Activated CD8-positive, alpha-beta memory T cell treated with anti-CD3 and anti-CD28 coated beads, Interleukin-2, amount 50 U/mL, for 4 hours (primary cell): ENCODE measurements at places on chromosomes 1 and 21.

- DNase-seq: no peak
Observed at GRCh38 chr21:44027607-44028286, 15.6 kb downstream of the TRAPPC10 start.

DNA sequence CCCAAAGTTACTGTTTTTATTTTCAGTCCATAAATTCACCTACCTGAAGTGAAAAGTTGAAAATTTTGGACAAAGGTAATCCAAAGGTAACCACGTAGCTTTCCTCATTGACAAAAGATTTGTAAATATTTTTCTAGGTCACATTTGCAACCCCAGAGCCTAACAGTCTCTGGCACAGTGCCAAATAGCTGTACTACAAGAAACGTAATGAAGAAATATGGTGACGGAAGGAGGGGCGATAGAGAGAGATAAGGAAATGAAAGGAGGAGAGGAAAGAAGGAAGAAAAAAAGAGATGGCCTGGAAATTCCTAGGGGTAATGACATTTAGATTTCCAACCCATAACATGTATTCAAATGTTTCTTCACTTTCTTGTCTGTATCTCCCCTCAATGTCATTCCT lies 159.4 kb downstream of the BARHL2 start:
- no peak for DNase-seq

GRCh38 chr1:171212607-171213351 lies 27.7 kb downstream of the FMO2 start:
- DNase-seq: no peak

GRCh38 chr21:36518883-36519492 lies 39.1 kb upstream of the CLDN14 start:
- DNase-seq: no peak

GRCh38 chr1:248822148-248823032 lies 3.3 kb downstream of the SH3BP5L start:
- DNase-seq: no peak

- no peak for DNase-seq
Observed at GRCh38 chr1:178310685-178311105, 186.1 kb downstream of the CLEC20A start.

- DNase-seq: no peak
Observed at GRCh38 chr1:46114925-46115603, 17.4 kb downstream of the PIK3R3 start.

DNA sequence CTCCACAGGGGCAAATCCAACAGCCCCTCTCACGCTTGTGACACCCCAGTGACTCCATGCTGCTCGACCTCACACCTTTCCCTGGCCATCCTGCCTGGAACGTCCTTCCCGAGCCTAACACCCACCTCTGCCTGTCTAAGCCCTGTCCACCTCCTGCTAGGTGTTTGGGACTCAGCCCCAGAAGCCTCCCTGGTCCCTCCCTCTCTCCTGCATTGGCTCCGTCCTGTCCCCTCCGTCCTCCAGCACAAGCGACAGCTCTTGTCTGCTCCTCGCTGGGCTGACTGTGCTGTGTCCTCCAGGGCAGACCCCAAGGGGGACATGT lies 102.0 kb upstream of the IFFO2 start:
- DNase-seq: no peak

DNA sequence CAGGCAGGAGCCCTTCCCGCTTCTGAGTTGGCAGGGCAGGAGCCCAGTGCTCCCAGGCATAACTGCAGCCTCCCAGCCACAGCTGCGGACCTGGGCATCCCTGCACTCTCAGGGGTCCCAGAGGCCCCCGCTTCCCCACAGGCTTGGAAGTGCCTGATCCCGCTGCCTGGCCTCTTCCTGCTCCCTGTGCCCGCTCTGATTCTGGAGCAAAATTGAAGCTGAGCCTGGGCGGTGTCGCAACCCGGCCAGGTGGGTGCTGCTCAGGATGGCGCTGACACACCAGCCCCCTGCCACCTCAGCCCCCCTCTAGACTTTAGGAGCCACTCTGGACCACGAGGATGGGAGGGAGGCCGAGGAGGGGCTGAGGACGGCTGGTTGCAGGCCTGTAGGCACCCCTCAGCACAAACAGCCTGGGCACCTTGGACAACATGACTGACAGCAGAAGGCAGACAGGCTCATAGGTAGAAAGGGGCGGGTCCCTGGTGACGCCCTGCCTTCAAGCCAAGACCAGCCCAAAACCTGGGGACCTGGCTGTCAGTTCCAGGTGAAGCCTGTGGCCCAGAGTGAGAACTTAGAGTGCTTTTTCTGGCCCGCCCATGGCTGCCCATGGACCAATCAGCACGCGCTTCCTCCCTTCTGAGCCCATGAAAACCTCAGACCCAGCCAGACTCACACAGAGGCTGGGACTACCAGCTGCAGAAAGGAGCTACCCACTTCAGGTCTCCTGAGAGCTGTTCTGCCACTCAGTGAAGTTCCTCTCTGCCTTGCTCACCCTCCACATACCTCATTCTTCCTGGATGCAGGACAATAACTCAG lies 7.2 kb downstream of the HLCS start:
- DNase-seq: no peak

GRCh38 chr1:210625715-210626114 lies 297.0 kb downstream of the HHAT start:
- no peak for DNase-seq
